ENCODE measurements at places on chromosomes 16 and 17. TPM values are rescaled to one million over a fixed set of nuclear protein-coding genes. Genes with fewer than 3 reads are reported as not detected.

The RPAIN gene
- total RNA-seq = 133 TPM

The PHKG2 gene
- total RNA-seq = 12.8 TPM

The MPO gene
- 0.94 TPM for total RNA-seq

The OR4D2 gene
- not detected for total RNA-seq

The TEKT5 gene
- 2.8 TPM for total RNA-seq

The BICDL2 gene
- 0.31 TPM for total RNA-seq

The HOXB1 gene
- total RNA-seq = not detected

The SALL1 gene
- total RNA-seq = 11.9 TPM

The KRT33A gene
- total RNA-seq = not detected

The ALOX15B gene
- total RNA-seq = not detected

The CLEC18B gene
- 4.4 TPM for total RNA-seq

The NPTX1 gene
- total RNA-seq = 19.7 TPM

The NME3 gene
- total RNA-seq = 26.9 TPM

The CCL4L2 gene
- total RNA-seq = 1.6 TPM

The PDIA2 gene
- 30.0 TPM for total RNA-seq

The MLKL gene
- total RNA-seq = 0.63 TPM

The STX4 gene
- total RNA-seq = 26.3 TPM

The AATF gene
- total RNA-seq = 21.0 TPM

The KRTAP1-1 gene
- total RNA-seq = not detected

The CHST5 gene
- total RNA-seq = 0.94 TPM

The ADORA2B gene
- 3.1 TPM for total RNA-seq

The CD300LB gene
- total RNA-seq = not detected
